PC-3 (cell line): ENCODE measurements at places on chromosomes 1 and 21. TPM values are rescaled to one million over a fixed set of nuclear protein-coding genes. Genes with fewer than 3 reads are reported as not detected.

RAVER2 gene
- 11.4 and 12.2 TPM in 2 replicates for total RNA-seq

ACBD3 gene
- 62.2 and 62.9 TPM in 2 replicates for total RNA-seq

AMY1A gene
- total RNA-seq, result not detected in 2 replicates

FAM72C gene
- 4.3 and 7.3 TPM in 2 replicates for total RNA-seq

OR2T34 gene
- total RNA-seq, result not detected in 2 replicates

NGF gene
- 0.86 and 2.4 TPM in 2 replicates for total RNA-seq

HES2 gene
- 41.0 and 42.9 TPM in 2 replicates for total RNA-seq

RNF207 gene
- 95.4 and 128 TPM in 2 replicates for total RNA-seq

ETV3L gene
- total RNA-seq, result not detected in 2 replicates

DNA sequence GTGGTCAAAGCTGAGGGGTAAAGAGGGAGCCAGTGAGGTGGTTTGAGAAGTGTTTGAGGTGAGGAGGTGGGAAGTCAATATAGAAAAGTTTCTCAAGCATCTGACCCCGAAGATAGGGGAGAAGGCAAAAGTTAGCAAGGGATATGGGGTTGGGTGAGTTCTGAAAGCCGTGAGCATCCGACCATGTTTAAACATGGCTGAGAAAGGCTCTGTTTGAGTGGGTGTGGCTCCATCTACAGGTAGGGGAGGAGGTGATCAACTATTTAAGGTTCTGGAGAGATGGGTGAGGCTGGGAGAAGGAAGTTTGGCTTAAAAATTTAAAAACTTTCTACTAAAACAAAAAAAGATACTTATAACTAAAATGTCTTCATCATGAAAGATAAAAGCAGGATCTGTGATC lies 273.8 kb downstream of the KCNJ6 start:
- no peaks in the 10 kb centered on the region for H3K36me3 ChIP-seq
- no peak overlapping the region for H3K4me3 ChIP-seq
- peaks cover 13% of the 10 kb centered on the region for H3K4me1 ChIP-seq
- H3K27me3 ChIP-seq, result no peaks in the 10 kb centered on the region
- DNase-seq, result peak; percentile 68
- no peak overlapping the region for H3K27ac ChIP-seq

- H3K27ac ChIP-seq, result no peak overlapping the region
- H3K27me3 ChIP-seq, result no peaks in the 10 kb centered on the region
- no peak overlapping the region for H3K4me3 ChIP-seq
- H3K36me3 ChIP-seq, result no peaks in the 10 kb centered on the region
- DNase-seq, result no peak
Measured at GRCh38 chr1:54813485-54814125, 12.5 kb upstream of the TTC22 start.

- H3K27me3 ChIP-seq, result no peaks in the 10 kb centered on the region
- peaks cover 18% of the 10 kb centered on the region for H3K4me1 ChIP-seq
- no peak overlapping the region for H3K4me3 ChIP-seq
- no peaks in the 10 kb centered on the region for H3K36me3 ChIP-seq
- H3K27ac ChIP-seq, result no peak overlapping the region
- DNase-seq, result no peak
Measured at GRCh38 chr1:234619794-234620247, 9.8 kb upstream of the IRF2BP2 start.

- no peak overlapping the region for H3K27ac ChIP-seq
- no peak overlapping the region for H3K4me3 ChIP-seq
- DNase-seq, result no peak
- H3K27me3 ChIP-seq, result peaks cover 64% of the 10 kb centered on the region
- no peaks in the 10 kb centered on the region for H3K4me1 ChIP-seq
- H3K36me3 ChIP-seq, result no peaks in the 10 kb centered on the region
Measured at GRCh38 chr21:31801551-31802219, 69.8 kb upstream of the SCAF4 start.

DNA sequence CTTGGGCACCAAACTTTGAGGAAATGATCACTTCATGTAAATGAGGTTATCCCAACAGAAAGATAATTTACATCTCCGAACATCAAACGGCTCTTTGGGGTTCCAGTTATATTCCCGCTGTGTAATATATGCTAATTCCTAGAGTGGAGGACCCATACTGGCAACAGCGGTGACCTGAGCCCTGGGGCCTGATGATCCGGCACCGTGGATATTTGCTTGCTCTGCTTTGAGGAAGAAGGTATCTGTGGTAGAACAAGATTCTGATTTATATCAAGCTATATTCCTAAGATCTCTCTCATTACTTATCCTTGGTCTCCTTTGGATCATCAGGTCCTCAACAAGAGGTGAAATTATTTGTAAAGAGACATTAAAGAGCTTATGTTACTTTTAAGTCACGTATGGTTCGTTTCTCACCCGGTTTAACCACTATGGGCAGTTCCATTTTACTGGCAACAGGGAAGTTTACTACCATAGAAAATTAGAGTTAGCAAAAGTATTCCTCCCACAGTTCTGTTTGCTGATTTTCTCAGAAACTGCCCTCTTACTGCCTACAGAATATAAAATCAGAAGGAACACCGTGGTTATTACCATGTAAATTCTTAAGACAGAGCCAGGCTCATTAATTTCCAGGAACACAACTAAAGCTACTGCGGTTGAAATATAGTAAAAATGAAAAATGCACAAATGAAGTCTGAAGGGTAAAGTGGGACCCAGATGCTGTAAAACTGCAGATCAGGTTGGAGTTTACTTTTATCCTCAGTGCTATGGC lies 56.7 kb downstream of the MRPL39 start:
- H3K27ac ChIP-seq, result no peak overlapping the region
- DNase-seq, result no peak
- H3K4me1 ChIP-seq, result no peaks in the 10 kb centered on the region
- H3K36me3 ChIP-seq, result no peaks in the 10 kb centered on the region
- no peak overlapping the region for H3K4me3 ChIP-seq

GRCh38 chr1:8463144-8463927 lies 145.4 kb downstream of the SLC45A1 start:
- H3K36me3 ChIP-seq, result 0 out of 2 replicates have a peak, but pooled peaks cover 4% of the 10 kb centered on the region
- peaks cover 11% of the 10 kb centered on the region for H3K4me1 ChIP-seq
- no peak overlapping the region for H3K27ac ChIP-seq
- H3K4me3 ChIP-seq, result no peak overlapping the region
- DNase-seq, result peak; percentile 44

- H3K4me3 ChIP-seq, result no peak overlapping the region
- H3K27me3 ChIP-seq, result no peaks in the 10 kb centered on the region
- no peaks in the 10 kb centered on the region for H3K36me3 ChIP-seq
- no peak for DNase-seq
Measured at GRCh38 chr21:46311568-46311967, 12.1 kb downstream of the C21orf58 start.
